ENCODE measurements at places on chromosomes 1 and 21.

DNA sequence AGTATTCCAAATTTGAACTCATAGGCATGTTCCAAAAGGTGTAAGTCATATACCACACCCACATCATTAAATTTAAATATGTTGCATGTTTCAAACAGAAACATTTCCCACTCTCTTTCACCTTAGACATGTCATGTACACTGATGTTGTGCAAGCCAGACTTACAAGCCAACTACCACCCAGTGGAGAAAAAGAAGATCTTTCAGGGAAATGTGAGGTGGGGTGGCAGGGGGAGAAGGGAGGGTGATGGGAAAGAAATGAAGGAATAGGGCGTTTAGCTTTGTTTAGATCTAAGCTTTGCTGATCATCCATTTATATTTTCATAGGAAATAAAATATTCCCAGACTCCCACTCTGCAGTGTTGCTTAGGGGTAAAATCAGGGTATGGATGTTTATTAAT, 1.6 kb downstream of the NEGR1 start:
- DNase-seq: no peak

DNA sequence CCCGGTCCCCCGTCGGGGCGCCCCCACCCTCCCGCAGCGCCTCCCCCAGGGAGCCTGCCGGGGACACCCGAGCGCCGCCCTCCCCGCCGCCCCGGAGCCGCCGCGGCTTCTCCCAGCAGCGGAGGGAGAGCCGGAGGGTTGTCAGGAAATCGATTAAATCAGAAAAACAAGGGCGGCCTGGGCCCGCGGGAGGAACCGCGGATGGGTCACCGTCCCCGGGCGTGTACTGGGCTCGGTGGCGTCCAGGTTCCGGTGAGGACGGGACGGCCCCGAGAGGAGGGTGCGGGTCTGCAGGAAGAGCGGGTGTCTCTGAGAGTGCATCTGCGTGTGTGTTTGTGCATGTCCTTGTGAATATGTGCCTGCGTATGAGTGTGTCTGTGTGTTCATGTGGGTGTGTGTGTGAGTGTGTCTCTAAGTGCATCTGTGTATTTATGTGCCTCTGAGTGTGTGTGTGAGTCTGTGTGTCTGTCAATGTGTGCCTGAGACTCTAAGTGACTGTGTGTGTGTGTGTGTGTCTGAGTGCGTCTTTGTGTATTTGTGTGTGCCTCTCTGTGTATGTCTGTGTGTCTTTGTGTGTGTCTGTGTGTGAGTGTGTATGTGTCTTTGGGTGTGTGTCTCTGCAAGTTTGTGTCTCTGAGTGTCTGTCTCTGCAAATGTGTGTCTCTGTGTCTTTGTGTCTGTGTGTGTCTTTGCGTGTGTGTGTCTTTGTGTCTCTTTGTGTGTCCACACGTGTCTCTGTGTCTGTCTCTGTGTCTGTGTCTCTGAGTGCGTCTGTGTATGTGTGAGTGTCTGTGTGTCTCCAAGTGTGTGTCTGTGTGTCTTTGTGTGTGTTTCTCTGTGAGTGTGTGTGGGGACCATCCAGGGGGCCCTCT, 1.1 kb downstream of the SPSB1 start:
- DNase-seq: no peak

DNA sequence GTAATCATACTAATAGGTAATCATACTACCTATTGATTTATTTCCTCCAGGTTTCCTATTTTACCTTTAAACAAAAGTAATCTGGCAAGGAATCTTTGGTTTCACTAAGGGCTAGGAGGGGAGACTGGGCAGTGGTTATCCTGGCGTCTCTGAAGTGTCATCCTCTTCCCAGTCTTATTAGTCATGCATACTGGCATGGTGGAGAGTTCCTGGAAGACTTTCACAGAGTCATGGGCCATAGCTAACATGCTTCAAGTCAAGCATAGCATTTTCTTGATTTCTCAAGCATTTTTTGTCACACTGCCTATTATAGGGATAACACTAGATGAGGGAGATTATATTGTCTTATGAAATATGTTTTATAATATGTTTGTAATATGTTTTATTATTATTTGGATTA, 64.0 kb upstream of the ASB17 start:
- DNase-seq: no peak

DNA sequence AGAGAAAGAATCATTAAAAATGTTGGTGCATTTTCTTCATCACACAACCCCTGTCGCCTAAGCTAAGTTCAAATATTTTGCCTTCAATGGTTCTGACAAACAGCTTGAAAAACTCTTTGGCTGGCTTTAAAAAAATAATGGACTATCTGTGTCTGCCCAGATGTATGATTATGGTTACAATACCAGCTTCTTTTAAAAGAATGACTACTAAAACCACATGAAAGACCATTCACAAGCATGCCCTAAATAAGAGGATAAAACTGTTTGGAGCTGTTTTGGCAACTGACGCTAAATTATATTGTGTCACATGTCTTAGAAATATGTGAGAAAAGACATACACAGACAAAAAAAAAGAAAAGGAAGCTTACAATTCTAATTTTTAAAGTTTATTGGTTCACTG, 23.7 kb upstream of the PLPPR4 start:
- no peak for DNase-seq

All from SK-N-DZ (cell line).